ENCODE measurements at places on chromosomes 16 and 17.

DNA sequence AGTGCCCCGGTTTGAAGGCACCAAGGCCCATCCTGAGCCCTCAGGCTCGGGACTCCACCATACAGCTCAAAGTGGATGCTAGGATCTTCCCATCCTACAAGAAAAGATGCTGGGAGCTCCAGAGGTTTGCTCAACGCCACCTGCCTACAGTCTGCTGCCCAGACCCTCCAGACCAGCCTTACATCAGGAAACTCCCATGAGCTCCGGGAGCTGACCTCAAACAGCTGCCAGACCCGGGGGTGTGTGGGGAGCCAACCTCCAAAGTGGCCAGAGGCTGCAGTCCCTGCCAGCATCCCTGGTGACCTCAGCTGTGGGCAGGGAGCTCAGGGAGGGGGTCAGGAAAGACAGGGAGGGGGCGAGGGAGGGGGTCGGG, 43.8 kb downstream of the C16orf82 start:
- DNase-seq, result no peak

- peak; percentile 16 for DNase-seq
Observed at GRCh38 chr16:19044769-19045168, 22.6 kb upstream of the COQ7 start.

- no peak for DNase-seq
Observed at GRCh38 chr16:10839279-10839666, 20.7 kb upstream of the TVP23A start.

DNA sequence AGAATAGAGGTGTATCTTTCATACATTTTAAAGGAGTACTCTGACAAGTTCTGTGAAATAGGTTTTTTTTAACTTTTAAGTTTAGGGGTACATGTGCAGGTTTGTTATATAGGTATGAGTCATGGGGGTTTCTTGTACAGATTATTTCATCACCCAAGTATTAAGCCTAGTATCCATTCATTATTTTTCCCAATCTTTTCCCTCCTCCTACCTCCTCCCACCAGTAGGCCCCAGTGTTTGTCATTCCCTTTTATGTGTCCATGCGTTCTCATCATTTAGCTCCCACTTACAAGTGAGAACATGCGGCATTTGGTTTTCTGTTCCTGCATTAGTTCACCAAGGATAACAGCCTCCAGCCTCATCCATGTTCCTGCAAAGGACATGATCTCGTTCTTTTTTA, 175.5 kb downstream of the CYB561 start:
- no peak for DNase-seq

GRCh38 chr17:2435862-2436261, 35.0 kb upstream of the MNT start:
- DNase-seq, result no peak

All from K562 (cell line).